ENCODE measurements at places on chromosomes 3 and 15.

DNA sequence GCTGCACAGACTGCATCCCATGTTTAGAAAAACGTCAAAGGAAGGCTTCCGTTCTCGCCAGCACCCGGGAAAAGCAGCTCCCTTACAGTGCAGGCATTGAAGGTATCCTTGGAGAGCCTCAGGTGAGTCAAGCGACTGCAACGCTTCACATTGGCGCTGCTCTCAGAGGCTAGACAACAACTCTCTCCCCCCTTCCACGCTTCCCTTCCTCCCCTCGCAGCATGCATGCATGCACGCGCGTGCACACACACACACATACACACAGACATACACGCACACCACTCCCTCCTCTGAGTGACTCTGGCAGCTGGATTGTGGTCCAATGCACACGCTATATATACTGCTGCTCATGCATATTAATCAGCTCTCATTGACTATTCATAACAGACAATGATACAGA lies 191.1 kb downstream of the PDZRN3 start:
- no peak for DNase-seq

DNA sequence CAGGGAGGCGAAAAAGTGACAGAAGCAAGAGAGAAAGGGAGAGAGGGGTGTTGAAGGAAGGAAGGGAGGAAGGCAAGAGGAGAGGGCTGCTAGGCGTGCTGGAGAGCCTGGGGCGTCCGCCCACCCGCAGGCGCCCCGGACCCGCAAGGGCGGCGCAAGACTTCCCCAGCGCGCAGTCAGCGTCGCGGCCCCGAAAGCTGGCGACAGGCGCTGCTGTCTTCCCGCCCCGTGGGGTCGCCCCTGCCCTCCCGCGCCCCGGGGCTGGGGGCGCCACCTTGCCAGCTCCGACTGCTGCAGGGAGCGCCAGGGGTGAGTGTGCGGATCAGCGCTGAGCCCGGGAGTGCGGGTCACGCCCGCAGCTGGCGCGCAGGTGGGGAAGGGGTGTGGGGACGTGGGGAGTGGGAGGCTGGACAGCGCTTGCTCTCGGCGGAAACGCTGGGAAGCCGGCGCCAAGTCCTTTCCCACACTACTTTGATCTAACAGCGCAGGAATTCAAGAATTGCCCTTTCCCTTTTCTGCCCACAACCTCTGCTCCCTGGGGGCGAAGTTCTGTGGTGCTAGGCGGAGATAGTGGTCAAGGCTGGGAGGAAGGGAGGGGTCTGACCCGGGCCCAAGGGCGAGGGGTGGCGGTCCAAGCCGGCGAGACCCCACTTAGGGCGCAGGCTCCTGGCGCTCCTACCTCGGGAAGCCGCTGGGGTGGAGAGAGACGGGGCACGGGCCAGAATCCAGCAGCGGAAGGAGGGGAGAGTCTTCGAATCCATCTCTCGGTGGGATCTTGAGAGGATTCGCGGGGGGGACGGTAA lies 266.1 kb downstream of the CGGBP1 start:
- DNase-seq, result no peak

DNA sequence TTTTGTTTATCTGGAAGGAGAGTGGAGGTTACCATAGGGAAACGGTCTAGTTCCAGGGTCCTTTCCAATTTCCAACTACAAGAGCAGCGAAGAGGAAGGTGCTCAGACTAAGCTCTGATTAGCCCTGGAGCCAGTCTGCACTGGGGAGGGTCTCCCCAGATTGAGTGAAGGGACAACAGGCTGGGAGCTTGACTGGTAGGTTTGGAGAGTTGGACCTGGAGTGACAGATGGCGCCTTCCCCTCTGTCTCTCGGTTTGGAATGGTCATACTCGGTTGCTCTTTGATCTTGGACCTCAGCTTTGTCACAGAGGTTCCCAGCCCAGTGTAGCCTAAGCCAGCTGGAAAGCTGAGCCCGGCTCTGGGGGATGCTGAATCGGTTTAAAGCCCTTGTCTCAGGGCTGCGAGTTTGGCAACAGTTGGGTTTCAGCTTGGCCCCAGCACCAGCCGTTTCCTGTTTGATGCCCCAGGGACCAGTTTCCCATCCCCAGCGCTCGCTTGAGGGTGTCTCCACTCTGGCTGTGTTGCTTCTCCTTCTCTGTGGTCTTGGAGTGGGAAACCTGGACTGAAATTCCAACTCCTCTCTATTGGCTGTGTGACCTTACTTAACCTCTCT lies 53.1 kb upstream of the ULK4 start:
- peak; percentile 72 for DNase-seq

- no peak for DNase-seq
Observed at GRCh38 chr3:105788593-105788992, 80.2 kb downstream of the CBLB start.

GRCh38 chr3:127815001-127815400 lies 7.3 kb downstream of the MGLL start:
- no peak for DNase-seq

DNA sequence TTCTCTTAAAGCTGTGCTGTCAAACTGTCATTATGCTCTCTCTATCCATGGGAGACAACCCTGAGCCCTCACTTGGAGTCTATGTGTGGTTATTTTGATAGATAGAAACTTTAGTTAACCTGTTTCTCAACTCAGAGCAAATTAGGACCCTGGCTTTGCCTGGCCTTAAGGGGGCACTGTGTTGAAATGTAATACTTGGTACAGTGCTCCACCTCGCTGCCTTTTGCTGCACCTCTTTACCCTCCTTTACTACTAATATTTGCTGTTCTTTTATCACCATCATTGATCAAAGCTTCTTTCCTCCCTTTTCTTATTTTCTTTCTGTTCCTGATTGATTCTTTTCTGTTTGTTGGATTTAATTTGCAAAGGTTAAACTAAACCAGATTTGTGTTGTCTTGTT lies 34.3 kb downstream of the STT3B start:
- DNase-seq, result no peak

GRCh38 chr3:72163809-72164634 lies 379.1 kb upstream of the PROK2 start:
- DNase-seq, result no peak

All from G401 (cell line).